ENCODE measurements at places on chromosomes 6 and 20.

DNA sequence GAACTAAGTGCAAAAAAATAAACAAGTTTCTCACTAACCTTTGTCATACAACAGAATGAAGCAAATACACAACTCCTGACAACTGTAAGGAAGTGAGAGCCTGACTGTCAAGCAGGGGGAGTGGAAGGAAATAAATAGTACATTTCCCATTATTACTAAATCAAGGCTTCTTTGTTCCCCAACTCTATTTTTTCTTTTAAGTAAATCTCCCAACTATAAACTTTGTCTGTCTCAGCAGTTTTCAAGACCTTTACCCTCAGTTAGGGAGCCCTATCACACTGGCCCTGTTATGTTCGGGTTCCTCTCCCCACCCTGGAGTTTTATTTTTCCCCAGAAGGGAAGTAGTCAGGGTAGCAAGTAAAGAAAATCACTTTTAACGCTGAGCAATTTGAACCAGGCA is 24.1 kb upstream of the IPCEF1 start:
- no peak for DNase-seq

DNA sequence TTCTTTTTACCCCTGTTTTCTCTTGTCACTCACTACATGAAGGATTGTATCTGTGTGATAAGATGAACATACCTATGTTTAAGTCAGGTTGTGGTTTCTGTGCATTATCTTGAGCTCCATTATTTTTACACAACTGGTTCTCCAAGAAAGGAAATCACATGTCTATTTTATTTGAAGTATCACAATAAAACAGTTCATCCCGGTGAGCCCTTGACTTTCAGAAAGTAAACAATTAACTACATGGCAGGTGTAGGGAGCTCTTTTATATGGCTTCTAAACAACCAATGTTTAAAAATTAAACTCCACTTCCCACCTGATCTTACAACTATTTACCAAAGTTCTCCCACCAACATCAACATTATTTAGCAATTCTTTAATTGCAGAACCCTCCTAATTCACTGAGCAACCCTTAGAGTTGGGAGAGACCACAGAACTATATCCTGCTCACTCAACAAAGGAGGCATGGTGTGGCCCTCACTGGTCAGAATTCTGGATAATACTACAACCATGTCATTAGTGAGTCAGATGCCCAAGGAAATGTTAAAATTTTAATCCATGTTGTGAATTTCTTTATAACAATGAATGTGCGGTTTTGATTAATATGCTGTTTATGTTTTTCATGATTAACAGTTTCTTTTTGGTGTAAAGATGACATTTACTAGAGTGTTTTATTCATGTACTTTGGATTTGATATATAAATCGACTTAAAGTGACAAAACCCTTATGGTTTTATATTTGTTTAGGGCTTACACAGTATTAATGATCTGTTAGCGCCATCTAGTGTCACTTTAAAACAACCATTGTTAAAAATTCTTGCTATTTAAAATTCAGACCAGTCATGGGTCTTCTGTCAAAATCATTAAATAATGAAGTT is 50.0 kb upstream of the SCGN start:
- DNase-seq, result peak; percentile 64

GRCh38 chr20:34540596-34541263 is 17.8 kb upstream of the MAP1LC3A start:
- DNase-seq, result no peak

DNA sequence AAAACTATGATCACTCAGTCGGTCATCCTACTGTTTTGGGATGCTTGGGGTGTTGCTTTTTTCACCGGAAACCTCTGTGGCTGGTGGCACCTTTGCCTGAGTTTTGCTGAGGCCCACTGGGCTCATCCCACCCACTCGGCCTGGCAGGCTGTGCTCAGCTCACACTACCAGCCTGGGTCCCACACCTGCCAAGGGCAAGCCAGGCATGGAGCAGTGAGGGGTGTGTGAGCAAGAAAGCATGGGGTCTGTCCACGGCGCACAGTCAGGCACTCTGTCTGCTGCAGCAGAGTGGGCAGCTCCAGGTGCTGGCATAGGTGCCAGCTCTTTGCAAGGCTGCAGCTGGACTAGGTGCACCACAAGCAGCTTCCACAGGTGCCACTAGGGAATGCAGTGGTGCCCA is 91.7 kb downstream of the TBXT start:
- no peak for DNase-seq

GRCh38 chr6:148544421-148544820 is 201.8 kb downstream of the SASH1 start:
- DNase-seq, result no peak

DNA sequence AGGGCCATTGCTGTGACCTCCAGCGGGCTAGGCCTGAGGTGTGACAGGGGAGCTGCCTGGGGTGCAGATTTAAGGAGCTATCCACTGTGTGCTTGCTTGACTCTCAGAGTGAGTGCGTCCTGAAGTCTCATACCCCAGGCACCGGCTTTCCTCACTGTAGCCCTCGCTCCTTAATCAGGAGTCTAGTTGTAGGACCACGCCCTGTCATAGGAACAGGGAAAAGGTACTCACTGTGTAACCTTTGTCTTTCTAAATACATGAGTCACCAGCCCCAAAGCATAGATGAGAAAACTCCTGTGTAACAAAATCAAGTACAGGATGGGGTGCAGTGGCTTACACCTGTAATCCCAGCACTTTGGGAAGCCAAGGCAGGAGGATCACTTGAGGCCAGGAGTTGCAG is 141.7 kb downstream of the TMEM242 start:
- no peak for DNase-seq

DNA sequence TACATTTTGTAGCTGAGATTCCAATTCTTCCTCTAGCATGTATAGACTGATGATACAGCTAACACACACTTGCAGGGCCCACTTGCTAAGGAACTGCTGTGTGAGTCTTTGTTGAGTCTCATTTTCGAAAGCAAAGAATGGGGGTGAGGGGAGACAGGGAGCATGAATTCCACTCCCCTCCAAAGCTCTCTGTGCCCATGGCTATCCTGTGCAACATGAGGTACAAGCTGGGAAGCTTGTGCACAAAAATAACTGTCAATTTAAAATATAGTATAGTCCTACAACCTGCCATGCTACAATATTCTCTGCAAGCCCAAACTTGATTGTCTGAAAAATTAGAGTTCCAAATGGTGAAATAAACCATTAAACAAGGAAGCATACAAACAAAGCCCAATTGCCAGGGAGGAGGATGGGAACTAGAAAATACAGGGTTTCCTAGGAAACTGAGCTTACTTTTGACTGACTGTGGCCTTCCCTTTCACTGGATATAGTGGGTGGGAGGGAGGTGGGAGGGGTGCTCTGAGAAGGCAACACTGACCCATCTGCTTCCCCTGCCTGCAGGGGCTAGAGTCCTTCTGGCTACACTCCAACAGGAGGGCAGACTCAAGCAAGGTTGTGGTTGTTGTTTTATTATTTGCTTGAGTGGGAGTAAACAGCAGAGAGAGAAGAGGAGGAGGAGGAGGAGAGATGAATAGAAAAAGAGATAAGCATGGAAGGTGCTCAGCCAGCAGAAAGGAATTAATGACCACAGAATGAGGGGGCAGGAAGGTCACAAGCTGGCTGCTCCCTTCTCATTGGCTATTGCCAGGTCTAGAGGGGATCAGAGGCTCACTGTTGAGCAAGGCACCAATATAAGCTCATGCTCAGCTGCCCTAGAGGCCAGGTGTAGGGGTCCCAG is 84.6 kb downstream of the FYN start:
- DNase-seq, result peak; percentile 48

DNA sequence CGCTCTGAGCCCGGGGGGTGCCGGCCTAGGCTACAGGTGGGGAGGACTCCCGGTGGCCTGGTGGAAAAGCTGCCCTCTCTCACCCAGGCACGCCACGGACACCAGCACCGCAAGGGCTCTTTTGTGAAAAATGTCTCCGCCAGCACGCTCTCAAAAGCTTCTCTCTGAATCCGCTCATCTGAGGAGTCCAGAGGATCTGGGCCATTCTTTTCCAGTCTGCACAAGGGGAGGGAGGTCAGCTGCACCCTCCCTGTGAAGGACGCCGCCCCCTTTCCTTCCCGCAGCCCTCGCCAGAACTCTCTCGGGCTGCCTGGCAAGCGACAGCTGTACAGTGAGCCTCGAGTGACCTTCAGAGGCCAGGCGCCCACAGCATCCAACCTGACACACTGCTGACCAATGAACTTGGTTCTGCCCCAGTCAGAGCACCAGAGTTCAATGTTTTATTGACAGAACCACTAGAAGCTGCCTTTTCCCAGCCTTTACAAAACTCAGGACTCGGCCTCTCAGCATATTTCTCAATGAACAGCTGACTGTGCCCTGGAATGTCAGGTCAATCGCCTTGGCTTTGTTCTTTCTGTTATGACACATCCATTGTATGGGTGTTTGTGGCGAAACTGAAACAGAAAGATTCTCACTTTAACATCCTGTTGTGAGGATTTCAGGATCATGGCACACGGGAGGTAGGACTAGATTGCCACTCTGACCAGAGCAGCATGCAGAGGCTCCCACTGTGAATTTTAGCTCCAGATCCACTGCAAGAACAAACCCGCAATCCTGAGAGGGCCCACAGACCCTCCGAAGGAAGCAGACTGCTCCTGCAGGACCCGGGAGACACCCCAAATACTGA is 26.7 kb downstream of the SERPINB9 start:
- DNase-seq, result peak; percentile 83

GRCh38 chr6:68901044-68901443 is 266.0 kb downstream of the ADGRB3 start:
- DNase-seq, result no peak

DNA sequence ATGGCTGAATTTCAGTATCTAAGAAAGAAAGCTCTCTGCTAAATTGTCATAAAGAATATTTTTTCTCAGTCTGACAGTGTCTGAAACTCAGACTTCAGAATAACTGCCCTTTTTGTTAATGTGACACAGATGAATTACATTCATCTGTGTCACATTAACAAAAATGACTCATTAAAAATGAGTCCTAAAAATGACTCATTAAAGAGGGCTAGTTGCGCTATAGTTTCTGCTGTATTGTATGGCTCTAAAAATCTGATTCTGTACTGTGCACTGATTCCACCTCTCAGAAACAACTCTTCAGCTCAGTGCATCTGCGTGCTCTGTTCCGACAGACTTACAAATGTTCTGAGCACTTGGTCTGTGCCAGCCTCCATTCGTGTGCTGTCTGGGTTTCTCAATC is 15.0 kb downstream of the RNF114 start:
- DNase-seq, result no peak

DNA sequence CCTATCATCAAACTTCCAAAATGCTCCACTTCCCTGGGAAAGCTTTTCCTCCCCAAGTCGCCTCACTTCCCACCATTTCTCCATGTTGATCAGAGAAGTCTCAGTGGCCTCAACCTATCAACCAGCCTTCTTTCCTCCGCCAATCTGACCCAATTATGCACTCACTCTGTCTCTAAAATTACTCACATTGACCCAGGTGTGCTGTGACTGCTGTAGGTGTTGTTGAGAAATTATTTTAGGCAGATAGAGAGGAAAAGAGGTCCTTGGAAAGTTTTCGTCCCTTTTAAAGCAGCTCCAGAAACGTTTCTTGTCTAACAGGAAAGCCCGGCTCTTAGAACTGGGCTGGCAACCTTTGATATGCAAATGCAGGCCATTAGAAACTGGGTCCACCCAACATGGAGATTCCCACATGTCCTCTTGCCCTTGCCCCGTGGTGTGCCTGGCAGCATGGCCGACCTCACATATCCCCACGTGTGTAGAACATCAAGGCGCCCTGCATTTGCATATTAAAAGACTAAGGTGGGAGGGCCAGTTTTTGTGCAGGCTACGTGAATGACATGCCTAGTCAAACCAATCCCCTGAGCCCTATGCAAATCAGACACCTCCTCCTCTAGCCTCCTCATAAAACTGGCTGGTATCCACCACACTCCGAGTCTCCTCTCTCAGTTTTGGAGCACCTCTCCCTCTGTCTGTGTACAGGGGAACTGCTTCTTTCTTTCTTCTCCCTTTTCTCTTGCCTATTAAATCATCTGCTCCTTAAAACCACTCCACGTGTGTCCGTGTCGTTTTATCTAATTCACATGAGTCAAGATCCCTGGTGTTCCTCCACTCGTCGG is 12.9 kb downstream of the IPCEF1 start:
- peak; percentile 64 for DNase-seq

- DNase-seq, result no peak
These were observed 109.6 kb upstream of the MAP3K4 start for GRCh38 chr6:160882006-160882405.

GRCh38 chr6:105994118-105994590 is 92.0 kb upstream of the PRDM1 start:
- peak; percentile 50 for DNase-seq

DNA sequence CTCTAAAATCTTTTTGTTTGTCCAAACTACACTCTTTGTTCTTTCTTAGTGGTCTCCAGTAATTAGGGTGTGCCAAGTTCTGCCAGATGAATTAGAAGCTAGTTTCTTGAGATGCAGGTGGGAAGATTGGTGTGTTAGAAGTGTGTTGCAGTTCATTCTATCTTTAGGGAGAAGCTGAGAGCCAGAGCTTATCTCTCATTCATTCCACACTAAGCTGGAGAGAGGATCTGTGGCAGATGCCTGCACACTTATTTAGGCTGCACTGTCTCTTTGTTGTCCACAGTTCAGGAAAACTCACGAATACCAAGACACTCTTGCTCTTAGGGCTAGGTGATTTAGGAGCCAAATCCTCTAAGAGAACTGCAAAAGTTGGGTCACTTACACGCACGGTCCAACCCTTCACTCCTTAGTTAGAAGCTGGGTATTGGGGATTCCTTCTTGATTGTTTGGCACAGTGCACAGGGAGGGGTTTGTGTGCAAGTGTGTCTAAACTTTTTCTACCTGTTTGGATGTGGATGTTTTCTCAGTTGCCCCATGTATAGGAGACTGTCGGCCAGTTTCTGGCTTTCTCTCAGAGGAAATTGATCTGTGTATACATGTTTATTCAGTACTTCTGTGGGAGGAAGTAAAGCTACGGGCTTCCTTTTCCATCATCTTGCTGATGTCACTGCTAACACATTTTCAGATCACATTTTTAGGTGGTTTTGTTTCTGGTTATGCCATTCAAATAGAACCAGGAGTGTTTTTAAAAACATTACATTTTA is 49.5 kb downstream of the SMAP1 start:
- DNase-seq, result no peak

GRCh38 chr6:208364-208763 is 83.9 kb upstream of the DUSP22 start:
- no peak for DNase-seq

DNA sequence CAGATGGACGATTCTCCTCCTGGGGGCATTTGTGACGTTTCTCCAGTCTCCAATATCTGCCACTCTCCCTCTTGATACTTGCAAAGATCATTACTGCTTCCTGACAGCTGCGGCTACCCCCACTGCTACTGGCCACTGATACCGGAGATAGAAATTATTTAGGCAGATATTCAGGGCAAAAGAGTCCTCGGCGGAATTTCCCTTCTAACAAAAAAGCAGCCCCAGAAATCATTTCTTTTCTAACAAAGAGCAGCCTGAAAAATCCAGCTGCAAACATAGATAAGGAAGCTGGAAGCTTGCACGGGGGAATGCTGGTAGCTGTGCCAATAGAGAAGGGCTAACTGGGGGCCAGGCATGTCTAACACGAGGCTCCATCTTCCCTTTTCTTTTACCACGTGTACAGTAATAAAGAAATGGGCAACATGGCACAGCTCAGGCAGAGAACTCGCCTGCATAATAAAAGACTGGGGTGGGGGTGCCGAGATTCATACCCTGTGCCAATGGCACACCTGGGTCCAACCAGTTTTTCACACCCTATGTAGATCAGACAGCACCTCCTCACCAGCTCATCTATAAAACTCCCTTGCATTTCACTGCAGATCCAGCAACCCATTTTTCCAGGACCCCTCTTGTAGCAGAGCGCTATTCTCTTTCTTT is 6.1 kb downstream of the TP53RK start:
- DNase-seq, result no peak
